ENCODE measurements at places on chromosomes 7 and 10.

DNA sequence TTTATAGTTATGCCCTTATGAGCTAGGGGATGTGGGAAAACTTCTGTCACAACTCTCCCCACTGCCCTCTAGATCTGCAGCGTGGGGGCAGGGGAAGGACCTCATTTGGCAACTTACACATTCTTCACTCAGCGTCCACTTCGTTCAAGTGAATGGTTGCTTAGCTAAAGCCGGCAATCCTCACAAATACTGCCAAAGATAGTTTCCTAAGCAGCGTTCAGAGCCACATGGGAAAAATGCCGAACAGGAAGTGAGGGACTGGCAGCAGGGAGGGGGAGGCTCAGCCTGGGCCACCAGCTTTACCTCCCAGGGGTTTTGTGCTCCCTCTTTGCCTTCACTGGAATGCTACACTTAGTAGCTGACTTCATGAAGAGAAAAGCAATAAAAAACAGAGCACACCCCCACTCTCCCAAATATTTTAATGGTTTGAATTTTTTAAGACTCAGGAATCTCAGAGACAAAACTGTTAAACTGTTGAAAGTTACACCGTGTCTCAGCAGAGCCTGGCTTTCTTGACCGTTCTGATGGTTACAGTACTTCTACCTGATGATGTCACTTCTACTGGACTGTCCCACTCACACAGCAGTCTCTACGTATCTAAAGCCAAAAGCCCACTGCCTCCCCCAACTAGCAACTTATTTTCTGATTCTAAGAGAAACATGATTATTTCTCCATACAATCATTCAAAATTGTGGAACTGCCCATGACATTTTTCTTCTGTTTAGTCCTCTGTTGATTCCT is 10.4 kb downstream of the GRM3 start:
- no peak for DNase-seq

DNA sequence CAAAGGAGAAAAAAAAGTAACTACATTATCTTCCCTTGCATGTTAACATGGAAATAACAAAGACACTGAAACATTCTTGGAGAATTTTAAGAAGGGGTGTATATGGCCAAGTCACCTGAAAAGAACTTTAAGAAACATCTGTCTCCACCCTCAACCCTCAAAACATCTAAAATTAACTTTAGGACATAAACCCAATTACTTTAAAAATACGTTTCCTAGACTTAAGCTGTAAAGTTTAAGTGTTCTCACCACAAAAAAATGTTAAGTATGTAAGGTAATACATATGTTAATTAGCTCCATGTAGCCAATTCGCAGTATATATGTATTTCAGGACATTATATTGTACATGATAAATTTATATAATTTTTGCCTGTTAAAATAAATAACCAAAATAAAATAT is 71.1 kb upstream of the GLCCI1 start:
- DNase-seq: no peak

DNA sequence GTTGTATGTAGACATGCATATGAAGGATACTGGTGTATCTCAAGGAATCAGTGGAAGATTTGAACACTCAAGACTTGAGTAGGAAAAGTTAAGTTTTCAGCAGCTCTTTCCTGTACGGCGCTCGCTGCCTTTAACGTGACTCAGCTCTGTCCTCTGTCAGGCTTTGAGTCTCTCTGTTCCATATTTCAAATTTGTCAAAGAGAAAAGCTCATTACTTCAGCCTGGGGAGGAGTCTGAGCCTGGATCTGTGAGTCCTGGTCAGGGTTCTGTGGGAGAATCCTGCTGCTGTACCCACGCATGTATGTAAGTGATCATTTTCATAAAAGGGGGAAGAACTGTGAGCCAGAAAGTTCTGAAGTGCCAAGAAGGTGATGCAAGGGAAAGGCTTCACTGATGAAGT is 13.8 kb upstream of the MPP7 start:
- DNase-seq: no peak

DNA sequence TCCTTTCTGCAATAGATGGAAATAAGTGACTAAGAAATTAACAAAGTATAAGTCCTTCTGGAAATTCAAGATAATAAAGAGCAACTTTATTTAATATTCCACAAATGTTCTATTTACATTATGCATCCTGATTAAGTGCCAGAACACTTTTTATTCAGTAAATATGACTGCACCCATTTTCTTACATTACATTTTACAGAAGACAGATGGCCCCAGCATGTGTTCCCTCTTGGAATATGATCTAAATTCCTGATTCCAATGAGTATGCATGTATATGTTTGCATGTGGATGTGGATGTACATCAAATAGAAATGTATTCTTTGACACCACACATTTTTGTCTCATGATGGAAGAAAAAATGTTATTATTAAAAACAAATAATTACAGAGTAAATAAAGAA is 628.7 kb upstream of the SEMA3D start:
- no peak for DNase-seq

DNA sequence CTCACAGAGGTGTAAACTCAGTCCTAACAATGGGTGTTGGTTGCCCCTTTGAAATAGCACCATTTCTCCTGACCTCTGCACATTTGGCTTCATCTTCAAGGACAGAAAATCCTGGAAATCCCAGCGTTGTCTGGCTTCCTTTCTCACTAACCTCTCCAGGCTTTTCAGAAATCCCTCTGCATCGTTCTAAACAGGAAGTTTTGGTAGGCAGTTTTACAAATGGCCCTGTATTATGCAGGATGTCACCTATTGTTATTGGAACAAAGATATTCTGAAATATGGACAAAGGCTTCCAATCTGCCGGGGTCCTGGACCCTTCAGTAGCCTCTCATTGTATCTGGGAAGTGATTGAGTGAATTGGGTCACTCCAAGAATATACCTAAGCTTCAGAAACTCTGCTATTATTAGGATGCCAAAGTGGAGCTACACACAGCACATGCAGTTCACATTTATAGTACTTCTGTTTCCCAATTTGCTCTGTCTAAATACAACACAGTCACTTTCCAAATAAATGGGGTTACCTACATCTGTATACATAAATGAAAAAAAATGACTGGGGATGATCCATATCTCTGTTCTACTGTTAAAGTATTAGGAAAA is 134.8 kb upstream of the KLF6 start:
- DNase-seq: no peak

DNA sequence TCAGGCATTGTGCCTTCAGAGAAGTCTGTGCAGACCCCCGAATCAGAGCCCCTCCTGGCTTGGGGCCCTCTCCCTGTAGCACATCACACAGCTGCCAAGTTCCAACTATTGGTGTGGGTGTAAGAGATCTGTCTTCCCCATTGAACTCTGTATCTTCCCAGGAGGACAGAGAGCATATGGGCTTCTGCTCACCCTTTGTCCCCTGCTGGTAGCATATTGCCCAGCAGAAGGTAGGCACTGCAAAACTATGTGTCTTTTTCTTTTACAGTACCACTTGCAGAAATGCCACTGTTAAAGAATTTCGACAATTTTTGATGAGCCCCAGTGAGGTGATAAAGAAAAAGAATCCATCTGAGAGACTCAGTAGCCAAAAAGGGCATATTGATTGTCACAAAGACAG is 59.6 kb downstream of the NPY start:
- DNase-seq: no peak

- DNase-seq: no peak
Measured at GRCh38 chr7:84138411-84138810, 56.2 kb downstream of the SEMA3A start.

DNA sequence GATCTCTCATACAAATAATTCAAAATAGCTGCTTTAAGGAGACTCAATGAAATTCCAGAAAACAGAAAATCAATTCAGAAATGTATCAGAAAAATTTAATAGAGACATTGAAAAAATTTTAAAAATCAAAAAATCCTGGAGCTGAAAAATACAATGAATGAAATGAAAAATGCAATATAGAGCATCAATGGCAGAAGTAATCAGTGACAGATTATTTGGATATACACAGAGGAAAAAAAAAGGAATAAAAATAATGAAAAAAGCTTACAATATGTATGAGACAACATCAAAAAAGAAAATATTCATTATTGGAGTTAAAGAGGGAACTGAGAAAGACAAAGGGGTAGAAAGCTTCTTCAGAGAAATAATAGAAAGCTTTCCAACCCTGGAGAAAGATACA is 122.9 kb upstream of the KLF14 start:
- DNase-seq: no peak

DNA sequence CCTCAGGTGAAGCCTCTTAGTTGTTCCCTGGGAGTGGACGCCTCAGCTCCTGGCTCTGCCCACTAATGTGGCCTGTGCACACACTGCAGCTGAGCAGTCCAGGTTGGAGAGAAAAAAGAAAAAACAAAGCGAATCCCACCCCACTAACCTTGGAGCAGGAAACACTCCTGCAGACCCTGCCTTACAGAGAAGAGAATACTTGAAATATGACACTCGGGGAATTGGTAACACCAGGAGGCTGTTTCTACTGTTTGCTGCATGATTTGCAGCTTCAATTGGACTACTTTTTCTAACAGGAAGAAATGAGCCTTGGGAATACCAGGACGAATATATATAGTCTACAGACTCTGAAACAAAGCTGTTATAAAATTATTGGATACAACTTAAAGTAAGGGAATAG is 22.2 kb downstream of the CDHR3 start:
- no peak for DNase-seq
